Mesenteric fat pad (tissue), 1 donor: ENCODE measurements at places on chromosomes 2 and 18. TPM values are rescaled to one million over a fixed set of nuclear protein-coding genes. Genes with fewer than 3 reads are reported as not detected.

DNA sequence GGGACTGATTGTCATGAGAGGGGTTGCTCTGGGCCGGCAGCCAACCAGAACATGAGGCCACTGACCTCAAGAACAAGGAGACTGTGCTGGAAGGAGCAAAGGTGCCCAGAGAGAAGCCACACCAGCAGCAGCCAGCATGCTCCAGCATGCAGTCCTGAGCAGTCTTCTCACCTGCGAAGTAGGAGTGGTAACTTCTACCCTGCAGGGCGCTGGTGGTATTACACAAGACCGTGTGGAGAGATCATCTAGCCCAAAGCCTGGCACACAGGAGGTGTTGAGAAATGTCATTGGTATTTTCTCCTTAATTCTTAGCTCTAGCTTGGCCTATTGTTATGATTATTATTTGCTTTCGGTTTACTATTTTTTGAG lies 132.7 kb downstream of the TSN start:
- no peak for DNase-seq

- DNase-seq, result no peak
Observed at GRCh38 chr2:150063931-150064548, 423.4 kb downstream of the RND3 start.

- peak; percentile 11 for DNase-seq
Observed at GRCh38 chr2:45274250-45274926, 265.1 kb upstream of the SIX2 start.

Gene TMEM200C
- 0.32 TPM for total RNA-seq

GRCh38 chr18:35306588-35307250 lies 16.7 kb upstream of the ZSCAN30 start:
- no peak for DNase-seq
